ENCODE measurements at places on chromosomes 6 and 20.

GRCh38 chr6:39493174-39493573 lies 170.7 kb upstream of the KCNK16 start:
- no peak for DNase-seq

DNA sequence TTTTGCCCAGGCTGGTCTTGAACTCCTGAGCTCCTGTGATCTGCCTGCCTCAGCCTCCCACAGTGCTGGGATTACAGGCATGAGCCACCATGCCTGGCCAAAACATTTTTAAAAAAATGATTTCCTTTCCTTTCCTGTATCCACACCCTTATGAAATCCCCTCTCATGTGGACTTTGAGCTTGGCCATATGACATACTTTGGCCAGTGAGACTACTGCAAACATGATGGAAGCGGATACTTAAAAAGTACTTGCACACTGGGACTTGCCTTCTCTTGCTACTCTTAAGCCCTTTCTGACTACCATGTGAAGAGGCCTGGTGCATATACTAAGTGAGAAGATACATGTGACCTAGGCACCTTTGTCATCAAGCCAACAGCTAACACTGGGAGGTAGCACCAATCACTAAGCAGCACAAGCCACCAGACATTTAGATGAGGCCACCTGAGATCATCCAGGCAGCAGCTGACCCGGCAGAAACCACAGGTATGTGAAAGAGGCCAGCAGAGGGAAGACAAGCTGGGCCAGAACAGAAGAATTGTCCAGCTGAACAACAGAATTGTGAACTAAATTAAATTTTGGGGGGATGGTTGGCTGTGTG lies 78.5 kb upstream of the HDAC2 start:
- DNase-seq, result no peak

DNA sequence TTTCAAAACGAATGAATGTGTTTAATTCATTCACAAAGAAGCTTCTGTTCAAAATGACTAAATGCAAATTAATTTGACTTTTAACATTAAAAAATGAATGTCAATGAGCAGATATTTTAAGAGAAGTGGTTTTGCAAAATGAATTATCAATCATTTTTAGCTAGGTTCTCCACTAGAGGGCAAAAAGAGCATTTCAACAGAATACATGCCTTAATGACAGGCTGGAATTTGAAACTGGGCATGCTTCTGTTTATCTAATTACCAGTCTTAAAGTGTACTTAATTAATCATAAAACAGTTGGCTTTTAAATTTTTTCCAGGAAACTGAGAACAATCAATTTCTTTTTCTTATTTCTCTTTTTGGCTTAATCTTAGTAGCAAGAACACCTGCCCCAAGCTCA lies 63.8 kb upstream of the TINAG start:
- no peak for DNase-seq

DNA sequence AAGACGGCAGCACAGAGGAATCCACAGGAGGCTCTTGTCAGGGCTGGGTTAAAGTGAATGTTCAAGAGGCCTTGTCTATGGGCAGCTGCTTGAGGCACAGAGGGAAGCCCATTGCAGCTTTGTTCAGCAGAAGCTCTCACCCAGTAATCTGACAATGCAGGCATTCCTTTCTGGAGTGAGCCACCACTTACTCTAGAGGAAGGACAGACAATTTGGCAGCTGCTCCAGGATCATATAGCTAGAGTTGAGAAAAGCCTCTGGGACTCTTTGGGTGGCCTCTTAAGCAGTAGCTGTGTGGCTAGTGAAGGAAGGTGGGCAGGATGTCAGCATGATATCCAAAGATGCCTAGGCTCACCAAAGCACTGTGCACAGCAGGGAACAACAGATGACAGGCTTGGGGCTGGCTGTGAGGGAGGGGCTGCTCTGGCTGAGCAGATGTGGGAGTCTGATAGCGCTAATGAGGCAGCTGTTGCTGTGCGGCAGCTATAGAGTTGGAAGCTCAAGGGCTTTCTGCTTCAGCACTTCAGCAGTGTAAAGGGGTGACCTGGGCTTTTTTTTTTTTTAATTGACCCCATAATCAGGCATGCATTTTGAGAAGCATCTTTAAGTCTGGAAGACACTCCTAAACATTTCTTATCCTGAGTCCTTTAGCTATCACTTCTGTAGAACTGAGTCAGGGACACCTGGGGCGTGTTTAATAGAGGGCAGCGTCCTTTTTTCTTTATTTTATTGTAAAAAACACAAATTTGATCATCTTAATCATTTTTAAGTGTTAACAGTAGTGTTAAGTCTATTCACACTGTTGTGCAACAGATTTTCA lies 27.2 kb downstream of the CMTR1 start:
- DNase-seq, result no peak

GRCh38 chr6:145587334-145587733 lies 148.0 kb downstream of the EPM2A start:
- DNase-seq, result no peak

GRCh38 chr6:7644417-7644816 lies 54.4 kb downstream of the SNRNP48 start:
- DNase-seq, result no peak

DNA sequence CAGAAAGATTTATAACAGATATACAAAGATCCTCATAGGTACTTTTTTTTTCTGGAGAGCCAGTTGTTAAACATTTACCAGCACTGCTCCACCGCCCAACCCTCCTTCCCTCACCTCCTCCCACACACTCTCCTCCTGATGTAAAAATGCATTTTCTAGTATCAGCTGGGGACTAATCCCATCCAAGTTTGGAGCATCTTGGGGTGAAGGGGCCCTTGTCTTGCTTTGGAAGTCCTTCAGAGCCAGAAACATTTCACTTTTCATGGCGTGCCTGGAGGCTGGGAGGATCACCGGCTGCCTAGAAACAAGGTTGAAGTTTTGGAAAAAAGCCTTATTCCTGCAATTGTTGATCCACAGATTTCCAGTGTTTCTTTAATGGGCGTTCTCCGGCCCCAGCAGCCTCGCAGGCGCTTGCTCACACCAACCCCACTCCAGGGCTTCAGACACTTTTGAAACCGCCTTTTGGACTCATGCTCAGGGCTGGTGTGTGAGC lies 165.1 kb upstream of the AFDN start:
- no peak for DNase-seq

DNA sequence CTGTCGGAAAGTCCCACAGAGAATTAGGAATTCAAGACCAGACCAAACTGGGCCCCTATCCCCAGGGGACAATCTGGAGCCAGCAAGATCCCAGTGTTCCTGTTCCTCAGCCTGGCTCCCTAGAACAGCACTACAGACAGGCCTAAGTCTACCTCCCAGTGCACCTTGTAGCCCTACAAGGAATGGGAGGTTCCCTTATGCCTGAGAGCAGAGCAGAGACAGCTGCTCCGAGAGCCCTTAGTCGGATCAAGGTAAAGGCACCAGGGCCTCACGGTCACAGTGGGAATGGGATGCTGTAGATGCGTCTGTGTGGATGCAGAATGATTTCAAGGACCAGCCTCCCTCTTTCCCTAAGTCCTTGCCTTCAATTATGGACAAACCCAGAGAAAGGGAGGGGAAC lies 204.5 kb upstream of the STXBP5 start:
- no peak for DNase-seq

DNA sequence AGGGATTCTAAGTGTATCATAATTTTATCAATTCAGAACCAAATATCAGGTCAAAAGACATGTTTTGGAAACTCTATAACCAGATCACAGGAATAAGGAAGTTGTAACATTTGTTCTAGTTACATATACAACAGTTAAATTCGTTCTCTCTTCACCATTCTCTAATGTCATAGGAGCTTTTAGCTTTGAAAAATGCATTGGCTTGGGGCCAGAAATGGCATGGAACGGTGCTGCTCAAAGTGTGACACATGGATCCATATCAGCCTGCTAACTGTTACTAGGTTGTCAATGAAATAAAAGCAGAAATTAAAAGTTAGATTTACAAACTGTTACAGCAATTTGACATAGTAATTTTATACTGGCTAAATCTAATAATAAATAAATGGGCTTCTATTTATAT lies 120.3 kb downstream of the LCA5 start:
- DNase-seq, result no peak

DNA sequence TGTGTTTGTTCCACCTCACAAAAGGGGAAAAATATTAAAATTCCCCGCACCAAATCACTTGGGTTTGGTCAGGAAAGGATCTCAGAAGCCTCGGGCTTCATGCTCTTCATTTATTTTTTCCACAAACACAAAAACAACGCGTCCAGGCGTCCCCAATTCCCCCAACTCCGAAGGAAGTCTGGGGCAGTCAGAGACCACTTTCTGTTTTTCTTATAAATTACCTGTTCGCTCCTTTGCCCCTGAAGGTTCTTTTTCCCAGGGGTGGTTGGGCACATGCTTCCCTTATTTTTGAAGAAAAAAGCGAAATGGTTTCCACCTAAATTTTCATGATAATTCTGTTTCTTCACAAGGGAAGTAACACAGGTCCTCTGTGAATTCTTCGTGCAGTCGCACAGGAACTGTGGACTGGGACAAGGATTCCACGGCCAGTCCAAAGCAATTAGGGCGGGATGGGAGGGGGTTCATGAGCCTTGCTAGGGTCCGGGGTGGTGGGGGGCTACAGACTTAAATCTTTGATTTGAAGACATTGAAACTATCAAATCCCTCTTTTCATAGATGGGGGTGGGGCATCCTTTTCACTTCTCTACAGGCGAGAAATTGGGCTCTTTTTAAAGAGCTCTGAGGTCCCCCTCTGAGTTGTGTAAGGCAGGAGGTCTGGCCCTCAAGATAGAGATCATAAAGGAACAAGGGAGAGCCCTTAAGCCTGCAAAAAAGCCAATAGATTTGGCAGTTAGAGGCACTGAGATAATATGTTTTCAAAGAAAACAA lies 30.5 kb upstream of the HFE start:
- DNase-seq, result no peak

GRCh38 chr6:150150821-150151646 lies 8.2 kb downstream of the PPP1R14C start:
- no peak for DNase-seq

DNA sequence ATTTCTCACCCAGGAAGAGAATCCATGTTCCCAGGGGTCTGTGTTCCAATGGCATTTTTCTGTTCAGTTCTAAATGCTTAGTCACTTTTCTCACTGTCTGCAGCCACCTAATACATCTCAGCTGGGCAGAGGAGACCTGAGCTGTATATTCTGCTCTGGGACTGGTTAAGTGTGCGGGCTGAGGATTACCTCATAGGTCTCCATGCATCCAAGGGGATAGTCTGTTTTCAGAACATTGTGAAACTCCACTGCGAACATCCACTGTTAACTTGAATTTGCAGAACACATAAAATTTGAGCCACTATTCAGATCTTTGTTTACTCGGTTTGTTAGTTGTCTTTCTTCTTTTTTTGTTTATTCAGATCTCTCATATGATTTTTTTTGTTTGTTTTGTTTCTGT lies 947.1 kb downstream of the TFAP2A start:
- DNase-seq, result no peak

- DNase-seq, result no peak
Measured at GRCh38 chr6:36247693-36248092, 22.2 kb upstream of the PNPLA1 start.

DNA sequence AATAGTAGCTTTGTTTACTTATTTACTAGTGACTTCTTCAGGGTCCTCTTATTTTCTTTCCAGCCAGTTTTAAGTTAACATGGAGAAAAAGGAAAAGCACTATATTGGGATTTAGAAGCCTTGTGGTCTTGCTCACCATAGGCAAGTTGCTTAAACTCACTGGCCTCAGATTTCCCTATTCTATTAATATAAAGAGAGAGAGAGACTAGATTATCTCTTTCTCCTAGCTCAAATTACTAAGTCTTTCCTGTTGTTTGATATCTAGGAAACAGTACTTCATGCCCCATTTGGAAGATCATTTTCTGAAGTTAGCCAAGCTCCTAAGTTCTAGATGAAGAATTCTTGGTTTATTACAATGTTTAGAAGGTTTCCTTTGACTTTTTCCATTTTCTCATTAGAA lies 32.5 kb downstream of the CTNNBL1 start:
- no peak for DNase-seq

DNA sequence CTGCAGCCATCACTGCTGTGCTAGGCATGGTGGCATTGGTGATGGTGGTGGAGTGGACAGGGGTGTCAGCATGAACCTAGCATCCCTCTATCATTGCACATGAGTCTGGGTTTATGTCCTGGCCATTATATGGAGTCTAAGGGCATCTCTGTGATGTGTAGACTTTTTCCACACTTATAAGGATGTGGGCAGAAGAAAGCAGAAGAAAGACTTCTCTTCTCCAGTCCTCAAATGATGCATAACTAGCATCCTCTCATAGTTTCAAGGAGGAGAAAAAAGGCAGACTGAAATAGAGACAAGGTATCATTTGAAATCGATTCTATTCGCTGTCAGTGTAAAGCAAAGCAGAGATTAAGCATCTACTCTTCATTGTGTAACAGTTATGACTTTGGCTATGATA lies 140.0 kb upstream of the ATXN1 start:
- DNase-seq, result no peak

GRCh38 chr20:5065166-5065878 lies 54.4 kb downstream of the PCNA start:
- DNase-seq, result no peak
